ENCODE measurements at places on chromosomes 1 and 21. TPM values are rescaled to one million over a fixed set of nuclear protein-coding genes. Genes with fewer than 3 reads are reported as not detected.

GRCh38 chr1:234271243-234271606, 102.0 kb upstream of the COA6 start:
- DNase-seq: no peak
- H3K4me1 ChIP-seq: no peaks in the 10 kb centered on the region
- no peak overlapping the region for H3K4me3 ChIP-seq
- peaks cover 6% of the 10 kb centered on the region for H3K27me3 ChIP-seq
- H3K36me3 ChIP-seq: no peaks in the 10 kb centered on the region

GRCh38 chr1:226873771-226874578, 3.6 kb downstream of the PSEN2 start:
- H3K27ac ChIP-seq: no peak overlapping the region
- no peak for DNase-seq
- H3K4me3 ChIP-seq: no peak overlapping the region
- no peaks in the 10 kb centered on the region for H3K36me3 ChIP-seq

DNA sequence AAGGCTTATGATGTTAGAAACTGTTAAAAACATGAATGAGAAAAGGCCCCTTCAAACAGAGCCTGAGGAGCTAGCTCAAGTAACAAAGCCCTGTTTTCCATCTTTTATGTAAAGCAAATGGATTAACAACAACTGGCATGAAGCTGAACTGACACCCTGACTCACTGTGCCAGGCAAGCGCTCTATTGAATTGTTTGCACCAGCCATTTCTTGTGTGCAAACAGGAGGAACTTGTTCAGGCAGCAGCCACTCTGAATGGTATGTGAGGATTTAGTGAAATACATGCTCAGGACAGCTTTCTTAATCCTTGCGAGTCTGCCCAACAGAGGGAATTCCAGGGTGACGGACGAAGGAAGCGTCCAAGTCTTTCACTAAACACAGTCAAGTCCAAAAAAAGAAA, 291.1 kb upstream of the ADGRL2 start:
- no peak for DNase-seq
- no peaks in the 10 kb centered on the region for H3K27me3 ChIP-seq
- no peaks in the 10 kb centered on the region for H3K4me1 ChIP-seq
- H3K36me3 ChIP-seq: no peaks in the 10 kb centered on the region

The GLRX2 gene
- 41.9 TPM for total RNA-seq

Measured in SJSA1 (cell line).